Thoracic aorta (tissue), 2 donors: ENCODE measurements at places on chromosomes 1 and 21. TPM values are rescaled to one million over a fixed set of nuclear protein-coding genes. Genes with fewer than 3 reads are reported as not detected.

- no peak for DNase-seq
Measured at GRCh38 chr21:16873176-16873575, 639.7 kb upstream of the CXADR start.

CGN gene
- 2.3 TPM for total RNA-seq

SPRR2A gene
- not detected for total RNA-seq

GRCh38 chr1:245180496-245181157 is 25.8 kb downstream of the KIF26B start:
- no peak for DNase-seq

DNA sequence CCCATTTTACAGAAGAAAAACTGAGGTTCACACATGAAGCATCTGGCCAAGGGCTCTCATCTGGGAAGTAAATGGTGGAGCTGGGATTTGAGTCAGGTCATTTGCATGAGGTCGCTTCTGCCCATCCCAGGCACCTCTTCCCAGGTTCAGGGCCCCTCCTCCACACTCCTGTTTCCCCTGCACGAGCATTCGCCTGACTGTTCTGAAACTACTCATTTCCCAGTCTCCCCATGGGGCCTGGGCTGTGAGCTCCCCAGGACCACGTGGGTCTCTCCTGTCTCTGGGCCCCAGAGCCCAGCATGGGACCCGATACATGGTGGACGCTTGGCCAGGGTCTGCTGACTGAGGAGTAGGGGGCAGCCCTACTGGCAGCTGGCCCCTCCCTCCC is 360.8 kb downstream of the MATN1 start:
- no peak for DNase-seq

- DNase-seq: no peak
Measured at GRCh38 chr1:32001863-32002262, 11.8 kb upstream of the KHDRBS1 start.

- DNase-seq: no peak
Measured at GRCh38 chr1:189606047-189606446, 871.6 kb downstream of the BRINP3 start.

GRCh38 chr1:1358433-1359271 is at the start of gene MXRA8:
TSS of gene MXRA8 (minus strand) at chr1:1358555. CDS start at chr1:1358504, 51 bp downstream.
- DNase-seq: peak; percentile 37

DISP3 gene
- not detected for total RNA-seq

STUM gene
- 0.41 TPM for total RNA-seq

DNA sequence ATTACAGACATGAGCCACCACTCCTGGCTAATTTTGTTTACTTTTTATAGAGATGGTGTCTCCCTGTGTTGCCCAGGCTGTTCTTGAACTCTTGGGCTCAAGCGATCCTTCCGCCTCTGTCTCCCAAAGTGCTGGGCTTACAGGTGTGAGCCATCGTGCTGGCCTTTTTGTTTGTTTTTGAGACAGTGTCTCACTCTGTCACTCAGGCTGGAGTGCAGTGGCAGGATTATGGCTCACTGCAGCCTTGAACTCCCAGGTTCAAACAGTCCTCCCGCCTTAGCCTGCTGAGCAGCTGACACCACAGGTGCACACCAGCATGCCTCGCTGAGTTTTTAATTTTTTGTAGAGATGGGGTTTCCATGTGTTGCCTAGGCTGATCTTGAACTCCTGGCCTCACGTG is 49.1 kb downstream of the ADARB1 start:
- no peak for DNase-seq

MAP1LC3C gene
- total RNA-seq: 2.3 TPM

LY9 gene
- total RNA-seq: 0.71 TPM

SPATA17 gene
- total RNA-seq: 9.3 TPM

NUF2 gene
- total RNA-seq: not detected

FCRL5 gene
- 0.21 TPM for total RNA-seq

GRCh38 chr1:2276803-2277580 is 48.9 kb downstream of the SKI start:
- DNase-seq: no peak

S100A10 gene
- 107 TPM for total RNA-seq

- DNase-seq: no peak
Measured at GRCh38 chr1:107782217-107782845, 182.6 kb downstream of the VAV3 start.

C4BPA gene
- not detected for total RNA-seq

DNA sequence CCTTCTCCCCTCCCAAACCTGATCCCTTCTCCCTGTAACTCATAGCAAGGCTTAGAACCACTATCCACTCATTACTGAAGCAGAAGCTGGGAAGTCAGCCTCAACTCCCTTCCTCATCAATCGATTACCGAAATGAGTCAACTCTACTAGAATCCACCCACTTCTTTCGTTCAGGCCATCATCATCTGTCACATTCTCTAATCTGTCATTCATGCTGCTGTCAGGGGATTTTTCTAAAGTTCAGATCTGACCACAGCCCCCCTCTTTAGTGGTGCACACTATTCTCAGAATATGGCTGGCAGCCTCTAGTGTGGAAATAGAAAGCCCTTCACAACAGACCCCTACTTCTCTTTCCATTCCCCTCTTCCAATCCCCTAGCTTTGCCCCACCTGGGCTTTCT is 5.1 kb downstream of the NT5C1A start:
- DNase-seq: no peak

- DNase-seq: no peak
Measured at GRCh38 chr1:46532498-46533178, 18.8 kb downstream of the KNCN start.

PACC1 gene
- 3.2 TPM for total RNA-seq
